ENCODE measurements at places on chromosomes 7 and 10.

- no peak for DNase-seq
These were observed 12.9 kb downstream of the HSPB1 start for GRCh38 chr7:76315364-76315763.

DNA sequence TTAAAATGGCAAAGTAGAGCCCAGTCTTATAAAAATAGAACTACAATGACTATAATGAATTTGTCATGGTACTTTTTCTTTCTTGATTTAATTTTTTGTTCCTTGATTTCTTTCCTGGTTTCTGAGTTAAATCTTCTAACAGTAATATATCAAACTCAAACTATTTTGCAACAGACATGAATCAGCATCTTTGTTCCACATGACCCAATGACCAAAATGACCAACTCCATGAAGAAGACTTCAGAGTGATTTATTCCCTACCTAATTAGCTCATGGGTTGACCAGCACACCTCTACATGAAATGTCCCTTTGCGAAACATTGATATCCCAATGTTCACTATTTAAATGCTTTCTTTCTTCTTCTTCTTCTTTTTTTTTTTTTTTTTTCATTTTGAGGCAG is 30.9 kb downstream of the NMT2 start:
- no peak for DNase-seq

GRCh38 chr10:74787457-74787856 is 38.9 kb upstream of the KAT6B start:
- no peak for DNase-seq

- DNase-seq: peak; percentile 17
These were observed 145.1 kb downstream of the SEMA3D start for GRCh38 chr7:85041605-85042216.

DNA sequence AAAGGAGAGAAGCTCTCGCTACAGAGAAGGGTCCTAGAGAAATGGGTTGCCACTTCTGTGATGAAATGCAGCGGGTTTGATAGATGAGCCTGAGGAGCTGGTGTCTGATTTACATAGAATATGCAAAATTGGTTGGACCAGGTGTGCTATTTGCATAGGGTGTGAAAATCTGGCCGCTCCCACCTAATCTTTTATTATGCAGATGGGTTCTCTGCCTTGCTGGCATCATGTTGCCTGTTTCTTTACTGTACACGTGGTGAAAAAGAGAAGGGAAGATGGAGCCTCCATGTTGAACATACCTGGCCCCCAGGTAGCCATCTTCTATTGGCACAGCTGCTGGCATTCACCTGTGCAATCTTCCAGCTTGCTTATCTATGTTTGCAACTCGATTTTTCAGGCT is 212.2 kb downstream of the ANKRD7 start:
- no peak for DNase-seq

DNA sequence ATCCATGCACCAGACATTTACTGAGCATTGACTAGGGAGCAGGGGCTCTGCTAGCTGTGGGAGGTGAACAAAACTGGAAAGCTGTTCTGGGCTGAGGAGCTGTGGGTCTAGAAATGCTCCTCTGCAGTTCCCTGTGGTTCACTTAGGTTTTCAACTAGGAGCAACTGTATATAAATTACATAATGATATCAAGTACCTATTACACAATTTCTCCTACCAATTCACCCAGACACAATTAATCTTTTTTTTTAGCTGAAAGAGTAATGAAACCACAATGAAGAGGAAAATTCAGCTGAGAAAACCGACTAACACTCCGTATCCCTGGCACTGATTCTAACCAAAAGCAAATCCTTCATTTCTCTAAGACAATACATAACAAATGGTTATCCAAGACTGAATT is 39.4 kb downstream of the COL28A1 start:
- no peak for DNase-seq

- no peak for DNase-seq
These were observed 58.3 kb downstream of the MALSU1 start for GRCh38 chr7:23357190-23358093.

DNA sequence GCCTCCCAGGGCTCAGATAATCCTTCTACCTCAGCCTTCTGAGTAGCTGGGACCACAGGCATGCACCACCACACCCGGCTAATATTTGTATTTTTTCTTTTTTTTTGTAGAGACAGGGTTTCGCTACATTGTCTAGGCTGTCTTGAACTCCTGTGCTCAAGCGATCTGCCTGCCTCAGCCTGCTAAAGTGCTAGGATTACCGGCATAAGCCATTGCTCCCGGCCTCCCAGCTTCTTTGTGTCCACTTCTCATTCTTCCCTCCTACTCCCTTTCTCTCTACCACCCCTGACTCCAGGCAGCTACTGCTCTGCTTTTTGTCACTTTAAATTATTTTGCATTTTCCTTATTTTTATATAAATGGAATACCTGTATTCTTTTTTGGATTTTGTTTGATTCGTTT is 83.4 kb downstream of the PALS2 start:
- DNase-seq: no peak

DNA sequence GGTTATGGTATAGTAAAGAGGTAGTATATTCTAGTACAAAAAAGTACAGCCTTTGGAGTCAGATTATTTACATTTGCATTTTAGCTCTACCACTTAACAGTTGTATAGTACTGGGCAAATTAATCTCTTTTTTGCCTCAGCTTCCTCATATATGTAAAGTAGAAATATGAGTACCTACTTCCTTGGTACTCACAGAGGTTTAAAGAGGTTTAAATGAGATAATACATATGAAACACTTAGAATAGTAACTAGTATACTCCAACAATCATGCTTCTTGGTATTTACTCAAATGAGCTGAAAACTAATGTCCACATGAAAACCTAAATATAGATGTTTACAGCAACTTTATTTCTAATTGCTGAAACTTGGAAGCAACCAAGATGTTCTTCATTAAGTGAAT is 14.7 kb downstream of the FRA10AC1 start:
- DNase-seq: no peak

DNA sequence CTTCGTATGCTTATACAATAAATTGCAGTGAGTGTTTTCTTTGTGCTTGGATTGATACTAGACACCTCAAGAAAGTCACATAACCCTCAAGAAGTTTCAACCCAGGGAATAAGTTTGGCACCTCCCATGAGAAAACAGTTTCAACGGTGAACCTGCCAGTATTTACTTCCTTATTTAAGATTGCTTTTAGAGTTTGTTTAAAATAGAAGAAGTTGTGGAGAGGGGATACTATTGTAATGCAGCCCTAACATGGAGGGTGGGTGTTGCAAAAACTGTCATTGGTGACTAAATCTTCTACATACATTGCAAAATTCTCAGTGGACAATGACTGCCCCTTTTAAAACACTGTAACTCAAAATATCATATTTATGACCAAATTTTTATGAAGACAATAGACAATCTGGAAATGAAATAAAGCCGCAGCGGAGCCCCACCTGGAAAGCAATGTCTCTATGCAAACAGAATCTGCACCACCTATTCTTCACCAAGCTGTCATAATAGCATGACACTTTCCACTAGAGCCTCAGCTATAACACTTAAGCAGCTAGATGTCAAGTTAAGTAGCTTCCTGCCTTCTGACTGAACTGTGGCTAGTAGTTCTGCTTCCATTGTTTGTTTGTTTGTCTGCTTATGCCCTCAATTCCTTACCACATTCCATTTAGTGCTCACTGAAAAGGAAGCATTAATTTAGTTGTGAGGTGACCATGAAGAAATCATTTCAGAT is 98.2 kb downstream of the MDFIC start:
- no peak for DNase-seq

GRCh38 chr7:131236318-131236672 is 91.4 kb upstream of the MKLN1 start:
- no peak for DNase-seq

- DNase-seq: peak; percentile 70
These were observed 95.5 kb downstream of the MAP3K8 start for GRCh38 chr10:30529373-30529998.

GRCh38 chr10:122176232-122177213 is 94.6 kb upstream of the BTBD16 start:
- no peak for DNase-seq

GRCh38 chr7:76505168-76506080 is 4.9 kb upstream of the UPK3B start:
- no peak for DNase-seq

- DNase-seq: peak; percentile 64
These were observed 411.5 kb upstream of the ZMIZ1 start for GRCh38 chr10:78657163-78657861.

GRCh38 chr10:70355051-70356021 is 27.1 kb downstream of the LRRC20 start:
- peak; percentile 14 for DNase-seq

DNA sequence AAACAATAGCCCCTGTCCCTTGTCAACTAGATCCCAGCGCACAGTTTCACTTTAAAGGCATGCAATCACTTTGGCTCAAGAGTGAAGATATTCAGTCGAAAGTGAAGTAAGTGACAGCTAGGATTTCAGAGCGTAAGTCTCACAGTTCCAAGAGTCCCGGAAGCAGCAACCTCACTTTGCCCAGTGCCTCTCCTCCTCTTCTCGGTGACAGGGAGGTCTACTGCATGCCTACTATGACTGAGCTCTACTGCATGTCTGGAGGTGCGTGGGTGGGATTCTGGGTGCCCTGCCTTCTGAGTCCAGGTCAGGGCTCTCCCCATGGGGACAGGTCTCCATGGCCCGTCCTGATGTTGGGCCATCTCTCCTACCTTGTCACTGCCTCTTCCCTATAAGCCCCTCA is 17.0 kb downstream of the PRKCQ start:
- peak; percentile 68 for DNase-seq

- DNase-seq: no peak
These were observed 94.7 kb upstream of the LYZL2 start for GRCh38 chr10:30724296-30724695.

DNA sequence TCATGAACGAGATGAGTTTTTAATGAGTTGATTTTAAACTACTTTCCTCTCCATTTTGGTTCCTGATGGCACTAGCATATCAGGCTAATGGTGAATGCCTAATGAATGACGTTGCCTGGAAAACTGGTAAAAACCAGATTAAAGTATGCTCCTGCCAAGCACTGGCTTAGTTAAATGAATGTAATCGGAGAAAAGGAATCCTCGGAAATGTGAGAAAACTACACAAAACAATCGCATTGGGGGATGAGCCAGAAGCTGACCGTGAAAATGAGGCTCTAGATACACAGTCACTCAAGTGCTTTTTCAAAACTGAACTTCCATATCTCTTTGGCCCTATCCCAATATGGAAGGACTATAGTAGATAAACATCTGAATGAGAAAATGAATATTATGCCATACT is 153.8 kb upstream of the COL1A2 start:
- no peak for DNase-seq

GRCh38 chr10:98055841-98056516 is 25.6 kb upstream of the CRTAC1 start:
- peak; percentile 10 for DNase-seq

DNA sequence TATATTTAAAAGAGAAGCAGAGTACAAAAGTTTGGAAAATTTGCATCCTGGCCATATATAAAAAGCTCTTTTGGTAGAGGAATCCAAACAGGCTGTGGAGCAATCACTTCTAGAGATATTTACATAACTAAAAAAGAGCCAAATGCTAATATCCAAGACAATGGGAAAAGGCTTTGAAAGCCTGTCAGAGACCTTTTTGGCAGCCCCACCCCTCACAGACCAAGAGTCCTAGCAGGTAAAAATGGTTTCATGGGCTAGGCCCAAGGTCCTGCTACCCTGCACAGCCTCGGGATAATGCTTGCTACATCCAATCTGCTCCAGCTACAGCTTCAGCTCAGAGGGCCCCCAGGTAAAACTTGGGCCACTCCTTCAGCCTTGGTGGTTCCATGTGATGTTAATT is 430.2 kb upstream of the KCND2 start:
- DNase-seq: no peak

DNA sequence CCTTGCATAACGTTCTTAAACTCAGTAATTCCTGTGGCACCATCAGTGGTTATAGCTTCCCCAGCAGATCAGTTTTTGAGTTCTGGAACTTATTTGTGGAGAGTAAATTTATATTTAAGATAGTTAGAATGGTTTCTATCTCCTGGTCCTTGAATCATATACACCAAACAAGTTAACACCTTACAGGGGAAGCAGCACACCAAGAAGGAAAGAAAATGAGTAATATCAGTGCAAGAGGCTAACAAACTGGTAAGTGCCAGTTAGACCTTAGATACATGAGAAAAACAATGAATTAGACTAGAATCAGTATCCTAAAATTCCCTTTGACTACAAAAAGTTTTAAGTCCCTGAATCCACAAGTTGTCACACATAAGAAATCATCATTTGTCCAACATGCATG is 54.2 kb downstream of the ABI1 start:
- DNase-seq: no peak

DNA sequence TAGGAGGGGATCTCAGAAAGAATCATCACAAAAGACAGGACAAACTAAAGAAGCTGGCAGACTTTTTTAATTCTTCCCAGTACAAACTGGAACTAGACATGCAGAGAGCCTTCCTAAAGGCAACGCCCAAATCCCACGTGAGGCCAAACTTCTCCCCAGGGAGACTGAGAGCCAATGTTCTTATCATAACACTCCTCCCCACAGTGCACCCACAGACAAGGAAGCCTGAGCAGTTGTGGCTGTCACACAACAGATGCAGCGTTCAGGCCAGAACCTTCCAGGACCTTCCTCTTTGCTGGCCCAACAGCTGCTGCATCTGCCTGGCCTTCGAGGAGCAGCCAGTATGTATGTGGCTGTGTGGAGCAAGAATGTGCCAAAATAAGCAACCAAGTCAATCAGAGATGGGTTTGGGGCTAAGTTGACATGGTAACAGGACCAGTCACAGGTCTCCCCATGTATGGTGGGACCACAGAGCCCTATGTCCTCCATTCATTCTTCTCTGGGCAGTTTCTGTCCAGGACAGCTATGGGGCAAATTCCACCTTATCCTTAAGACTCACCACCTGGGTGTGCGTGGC is 34.9 kb downstream of the SRPK2 start:
- DNase-seq: no peak
